ENCODE measurements at places on chromosomes 7 and 10.

GRCh38 chr7:97019710-97020225 is 4.9 kb downstream of the DLX5 start:
- DNase-seq: no peak

GRCh38 chr7:51121931-51122425 is 194.6 kb downstream of the COBL start:
- peak; percentile 63 for DNase-seq

- DNase-seq: no peak
These were observed 43.9 kb downstream of the C10orf143 start for GRCh38 chr10:130066743-130067142.

- no peak for DNase-seq
These were observed 956.6 kb downstream of the GATA3 start for GRCh38 chr10:9010931-9011670.
